Activated CD4-positive, alpha-beta T cell treated with anti-CD3 and anti-CD28 coated beads, Interleukin-2, amount 50 U/mL, for 24 hours (primary cell): ENCODE measurements at places on chromosomes 5 and 9.

- DNase-seq: no peak
These were observed 591.7 kb downstream of the CSNK1G3 start for GRCh38 chr5:124103671-124104070.

GRCh38 chr9:13322828-13323550, 43.5 kb upstream of the MPDZ start:
- DNase-seq: no peak

DNA sequence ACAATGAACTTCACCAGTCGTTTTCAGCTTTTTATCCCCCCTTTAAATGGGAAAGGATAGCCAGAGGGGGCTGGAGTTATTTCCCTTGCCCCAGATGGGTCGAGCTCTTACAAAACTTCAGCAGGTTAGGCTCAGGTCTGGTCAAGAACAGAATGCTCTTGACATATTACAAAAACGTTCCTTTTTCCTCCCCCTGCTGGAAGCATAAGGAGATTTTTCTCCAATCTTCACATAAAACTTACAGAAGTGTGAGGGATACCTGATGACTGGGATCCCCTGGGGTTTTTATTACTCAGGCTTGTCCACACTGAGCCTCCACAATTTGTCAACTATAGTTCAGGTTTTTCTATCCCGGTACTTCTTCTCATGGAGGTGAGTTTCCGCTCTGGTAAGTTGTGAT, 60.8 kb downstream of the CSF2 start:
- no peak for DNase-seq

DNA sequence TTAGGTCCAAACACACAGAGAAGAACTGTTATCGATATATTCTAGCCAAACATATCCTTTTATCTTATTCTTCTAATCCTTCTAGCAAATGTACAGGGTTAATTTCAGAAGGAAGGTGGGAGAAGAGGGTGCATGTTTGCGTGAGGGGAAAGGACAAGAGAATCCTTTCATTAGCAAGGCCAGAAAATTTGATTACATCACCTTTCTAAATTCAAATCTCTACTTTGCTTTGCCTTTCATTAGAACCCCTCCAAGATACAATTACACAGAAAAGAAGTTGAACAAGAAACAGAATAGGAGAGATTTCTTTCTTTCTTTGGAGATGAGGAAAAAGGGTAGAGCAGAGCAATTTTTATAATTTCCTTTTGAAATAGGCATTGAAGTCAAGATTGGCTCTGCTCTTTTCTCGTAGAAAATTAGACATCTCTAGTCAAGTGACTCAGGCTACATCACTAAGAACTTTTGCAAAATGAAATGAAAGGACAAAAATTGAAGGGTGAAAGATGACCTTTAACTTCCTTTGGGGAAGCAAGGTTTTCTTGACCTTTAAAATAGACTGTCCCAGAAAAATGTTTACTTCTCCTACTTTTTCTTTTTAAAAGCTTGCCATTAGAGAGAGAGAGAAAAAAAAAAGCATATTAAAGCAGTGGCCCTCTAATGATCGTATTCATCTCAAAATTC, 81.2 kb downstream of the TTLL11 start:
- DNase-seq: no peak

- DNase-seq: no peak
These were observed 86.5 kb upstream of the PRLR start for GRCh38 chr5:35316611-35317274.
